IMR-90 (cell line): ENCODE measurements at places on chromosomes 2 and 18. TPM values are rescaled to one million over a fixed set of nuclear protein-coding genes. Genes with fewer than 3 reads are reported as not detected.

DNA sequence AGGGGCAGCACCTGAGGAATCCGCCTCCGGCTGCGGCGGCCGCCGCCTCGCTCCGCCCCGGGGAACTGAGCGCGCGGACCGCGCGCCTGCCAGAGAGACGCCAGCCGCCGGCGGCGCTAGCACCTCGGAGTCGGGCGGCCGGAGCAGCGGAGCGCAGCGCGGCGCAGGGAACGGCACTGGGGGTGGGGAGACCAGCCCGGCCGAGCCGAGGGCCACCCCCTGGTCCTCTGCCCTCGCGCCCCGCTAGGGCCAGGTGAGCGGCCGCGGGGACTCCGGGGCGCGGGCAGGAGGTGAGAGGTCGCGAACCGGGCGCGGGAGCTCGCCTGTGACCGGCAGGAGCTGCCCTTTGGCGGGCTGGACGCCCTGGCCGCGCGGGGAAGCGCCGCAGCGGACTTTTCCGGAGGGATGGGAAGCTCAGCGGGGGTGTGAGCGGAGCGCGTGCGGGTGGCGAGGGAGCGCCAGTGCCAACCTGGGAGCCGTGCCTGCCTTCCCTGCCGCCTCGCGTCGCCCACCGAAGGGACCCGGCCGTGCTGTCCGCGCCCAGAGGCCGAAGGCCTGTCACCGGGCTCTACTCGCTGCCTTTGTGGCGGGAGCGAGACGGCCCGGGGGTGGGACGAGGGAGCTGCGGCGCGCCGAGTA lies at the start of gene GREB1L:
TSS of gene GREB1L (plus strand) at position 92 of the 639 bp plus-strand sequence. CDS start 141,287 bp downstream, outside the sequence.
- peaks cover 50% of the 10 kb centered on the region for H3K27me3 ChIP-seq
- H3K27ac ChIP-seq: no peak within 1 kb of the TSS
- H3K4me3 ChIP-seq: peak within 1 kb of the TSS; percentile 30
- H3K36me3 ChIP-seq: no peaks in the 10 kb centered on the region
- no peak for DNase-seq

- H3K36me3 ChIP-seq: peaks cover 7% of the 10 kb centered on the region
- no peak overlapping the region for H3K27ac ChIP-seq
- no peak overlapping the region for H3K4me3 ChIP-seq
- no peaks in the 10 kb centered on the region for H3K27me3 ChIP-seq
- no peak for DNase-seq
Measured at GRCh38 chr2:224793946-224794345, 77.8 kb upstream of the CCDC195 start.

Gene STK16
- total RNA-seq: 35.0 and 44.4 TPM in 2 replicates

- no peaks in the 10 kb centered on the region for H3K27me3 ChIP-seq
- peak; percentile 52 for DNase-seq
- peaks cover 11% of the 10 kb centered on the region for H3K4me1 ChIP-seq
- no peak overlapping the region for H3K4me3 ChIP-seq
Measured at GRCh38 chr2:201403880-201404279, 46.7 kb upstream of the FLACC1 start.

Gene IL36B
- not detected in 2 replicates for total RNA-seq

Gene SERPINB4
- total RNA-seq: not detected in 2 replicates

DNA sequence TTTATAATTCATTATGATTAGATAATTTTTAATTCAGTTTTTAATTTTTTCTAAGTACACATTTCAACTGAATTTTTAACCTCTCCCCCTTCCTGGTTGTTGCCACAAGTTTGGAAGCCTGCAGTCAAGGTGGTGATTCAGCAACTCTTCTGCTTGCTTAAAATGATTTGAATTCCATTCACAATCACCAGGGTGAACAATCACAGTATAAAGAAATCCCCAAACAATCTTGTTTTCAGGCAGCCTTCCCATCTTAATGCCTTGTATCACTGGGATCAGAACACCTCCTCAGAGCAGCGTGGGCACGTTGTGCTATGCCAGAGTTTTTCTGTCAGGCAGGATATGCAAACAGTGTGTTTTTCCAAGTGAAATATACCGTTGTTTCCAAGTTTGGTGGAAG lies 46.7 kb upstream of the BARD1 start:
- H3K27me3 ChIP-seq: no peaks in the 10 kb centered on the region
- H3K4me3 ChIP-seq: no peak overlapping the region
- DNase-seq: peak; percentile 6
- no peaks in the 10 kb centered on the region for H3K36me3 ChIP-seq
- no peak overlapping the region for H3K27ac ChIP-seq
- H3K4me1 ChIP-seq: no peaks in the 10 kb centered on the region

Gene CCDC68
- 0.54 and 1.4 TPM in 2 replicates for total RNA-seq

DNA sequence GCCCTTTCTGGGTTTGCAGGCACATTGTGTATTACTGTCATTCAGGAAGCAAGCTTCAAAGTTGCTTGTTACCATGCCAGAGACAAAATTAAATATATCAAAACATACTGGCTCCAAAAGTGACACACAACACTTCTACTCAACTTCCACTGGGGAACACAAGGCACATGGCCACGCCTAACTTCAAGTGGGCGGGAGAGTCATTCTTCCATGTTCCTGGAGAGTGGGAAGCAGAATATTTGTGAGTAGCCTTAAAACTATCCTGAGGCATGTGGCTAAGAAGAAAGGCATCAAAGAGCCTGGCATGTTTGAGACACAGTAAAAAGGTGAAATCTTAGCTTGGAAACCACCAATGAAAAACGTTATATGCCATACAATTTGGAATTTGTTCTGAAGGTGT lies 90.5 kb upstream of the TACR1 start:
- H3K27me3 ChIP-seq: no peaks in the 10 kb centered on the region
- H3K4me3 ChIP-seq: no peak overlapping the region
- H3K27ac ChIP-seq: no peak overlapping the region
- DNase-seq: peak; percentile 48

GRCh38 chr18:75160364-75160763 lies 48.6 kb downstream of the PTGR3 start:
- H3K36me3 ChIP-seq: no peaks in the 10 kb centered on the region
- H3K27ac ChIP-seq: no peak overlapping the region
- H3K4me1 ChIP-seq: peaks cover 1% of the 10 kb centered on the region; the same call in 1 of the 2 replicates
- DNase-seq: no peak
- H3K27me3 ChIP-seq: peaks cover 13% of the 10 kb centered on the region

DNA sequence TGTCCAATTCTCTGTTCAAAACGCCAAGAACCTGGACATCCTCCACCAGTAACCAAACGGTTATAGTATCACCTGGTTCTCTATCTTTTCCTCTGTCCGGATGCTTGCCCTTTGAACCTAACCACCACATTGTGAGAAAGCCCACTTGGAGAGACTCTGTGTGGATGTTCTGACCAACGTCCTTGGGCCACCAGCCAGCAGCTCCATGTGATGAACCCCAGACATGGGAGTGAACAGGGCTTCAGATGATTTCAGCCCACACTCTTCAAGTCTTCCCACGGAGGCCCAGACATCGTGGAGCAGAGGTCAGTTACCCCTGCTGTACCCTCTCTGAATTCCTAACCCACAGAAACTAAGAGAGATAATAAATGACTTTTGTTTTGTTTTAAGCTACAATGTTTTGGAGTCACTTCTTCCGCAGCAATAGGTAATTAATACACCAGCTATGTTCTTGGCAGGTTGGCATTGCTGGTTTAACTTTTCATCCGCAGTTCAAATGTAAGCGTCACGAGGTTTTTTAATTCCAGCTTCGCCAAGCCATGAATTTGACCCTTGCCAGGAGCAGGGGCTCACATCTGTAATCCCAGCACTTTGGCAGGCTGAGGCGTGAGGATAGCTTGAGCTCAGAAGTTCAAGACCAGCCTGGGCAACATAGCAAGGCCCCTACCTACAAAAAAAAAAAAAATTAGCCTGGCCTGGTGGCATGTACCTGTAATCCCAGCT lies 36.1 kb upstream of the ZNF532 start:
- DNase-seq: no peak
- no peaks in the 10 kb centered on the region for H3K27me3 ChIP-seq
- H3K27ac ChIP-seq: no peak overlapping the region
- H3K36me3 ChIP-seq: no peaks in the 10 kb centered on the region

GRCh38 chr2:156800781-156801361 lies 364.7 kb downstream of the GPD2 start:
- no peak overlapping the region for H3K27ac ChIP-seq
- no peak for DNase-seq
- no peak overlapping the region for H3K4me3 ChIP-seq
- no peaks in the 10 kb centered on the region for H3K27me3 ChIP-seq

GRCh38 chr2:104673225-104673624 lies 180.7 kb upstream of the POU3F3 start:
- no peaks in the 10 kb centered on the region for H3K36me3 ChIP-seq
- no peaks in the 10 kb centered on the region for H3K4me1 ChIP-seq
- no peaks in the 10 kb centered on the region for H3K27me3 ChIP-seq
- no peak for DNase-seq

Gene CXCR4
- total RNA-seq: not detected in 2 replicates
